ENCODE measurements at places on chromosomes 12 and 14. TPM values are rescaled to one million over a fixed set of nuclear protein-coding genes. Genes with fewer than 3 reads are reported as not detected.

PROX2 gene
- total RNA-seq = not detected

OR6C76 gene
- total RNA-seq = not detected

E2F7 gene
- 0.28 TPM for total RNA-seq

CHGA gene
- 0.38 TPM for total RNA-seq

AQP2 gene
- 122 TPM for total RNA-seq

PCED1B gene
- 9.2 TPM for total RNA-seq

MON2 gene
- total RNA-seq = 57.9 TPM

SYCP3 gene
- total RNA-seq = 0.25 TPM

DPF3 gene
- total RNA-seq = 2.8 TPM

ACSS3 gene
- 21.2 TPM for total RNA-seq

KRT79 gene
- not detected for total RNA-seq

BMP4 gene
- total RNA-seq = 11.2 TPM

ABHD12B gene
- not detected for total RNA-seq

HOXC13 gene
- not detected for total RNA-seq

NTS gene
- 0.82 TPM for total RNA-seq

OR11H7 gene
- not detected for total RNA-seq

JPH4 gene
- total RNA-seq = 7.0 TPM

LRP1-AS gene
- not detected for total RNA-seq

AQP5 gene
- total RNA-seq = 0.91 TPM

NRDE2 gene
- total RNA-seq = 27.9 TPM

SMIM41 gene
- total RNA-seq = 0.31 TPM

ALDH6A1 gene
- 34.1 TPM for total RNA-seq

ASB2 gene
- 3.7 TPM for total RNA-seq

IAPP gene
- total RNA-seq = not detected

OR4E2 gene
- not detected for total RNA-seq

CEBPE gene
- total RNA-seq = not detected

FOXM1 gene
- 1.3 TPM for total RNA-seq

GLIPR1L1 gene
- total RNA-seq = not detected

ABCC9 gene
- total RNA-seq = 21.3 TPM

GALNT8 gene
- 0.25 TPM for total RNA-seq

AKAP5 gene
- 5.1 TPM for total RNA-seq

FZD10 gene
- 0.57 TPM for total RNA-seq

TBC1D30 gene
- total RNA-seq = 8.7 TPM

OASL gene
- 1.0 TPM for total RNA-seq

SYNE3 gene
- 18.5 TPM for total RNA-seq
